Activated CD4-positive, CD25-positive, alpha-beta regulatory T cell treated with anti-CD3 and anti-CD28 coated beads, Interleukin-2, amount 50 U/mL, for 16 hours (primary cell): ENCODE measurements at places on chromosomes 13 and 19.

DNA sequence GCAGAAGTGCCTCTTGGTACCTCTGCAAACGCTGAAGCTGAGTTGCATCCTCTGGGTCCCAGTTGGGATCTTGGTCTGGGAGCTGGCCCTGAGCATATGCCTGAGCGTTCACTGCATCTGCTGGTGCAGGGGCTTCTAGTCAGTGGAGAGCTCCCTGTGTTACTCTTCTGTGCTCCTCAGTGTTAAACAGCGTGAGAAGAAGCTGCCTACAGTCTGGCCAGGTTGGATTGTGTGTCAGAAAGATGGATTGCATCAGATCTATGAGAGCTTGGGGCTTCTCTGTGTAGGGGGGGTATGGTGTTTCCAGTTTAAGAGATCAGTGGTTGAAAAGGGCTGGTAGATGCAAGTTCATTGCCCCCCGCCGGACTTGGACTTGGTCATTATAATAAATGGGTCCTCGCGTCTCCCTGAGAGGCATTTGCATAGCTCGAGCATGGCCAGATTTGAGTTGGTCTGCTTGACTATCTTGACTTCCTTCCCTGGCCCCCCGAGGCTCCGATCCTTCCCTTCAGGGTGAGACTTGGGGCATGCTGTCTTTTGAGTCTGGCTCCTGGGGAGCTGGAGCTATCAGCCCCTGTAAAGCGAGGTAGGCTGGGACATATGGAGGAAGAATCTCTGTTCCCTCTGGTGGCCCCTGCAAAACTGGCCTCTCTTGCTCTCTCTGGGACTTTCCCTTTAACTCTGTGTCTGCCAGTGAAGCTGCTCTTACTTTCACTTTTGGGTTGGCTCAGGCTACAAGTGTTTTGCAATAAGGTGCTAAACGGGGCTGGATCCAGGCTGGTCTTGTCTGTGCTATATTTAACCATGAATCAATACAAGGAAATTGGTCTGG lies 52.9 kb downstream of the OR10H4 start:
- peak; percentile 14 for DNase-seq

DNA sequence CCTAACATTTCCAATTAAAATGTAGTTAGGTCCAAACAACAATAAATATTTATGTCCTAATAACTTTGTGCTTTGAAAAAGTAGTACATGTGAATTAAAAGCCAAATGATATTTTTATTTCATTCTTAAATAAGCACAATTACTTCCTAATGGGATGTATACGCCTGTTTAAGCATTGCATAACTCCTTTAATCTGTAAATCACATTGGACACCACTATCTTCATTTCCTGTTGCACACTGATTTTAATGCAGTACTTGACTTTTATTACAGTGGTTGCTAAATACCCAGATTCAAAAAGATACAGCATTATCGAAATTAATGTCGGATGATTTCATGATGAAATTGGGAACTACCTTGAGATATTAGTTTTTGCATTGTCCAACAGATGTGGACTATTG lies 70.9 kb downstream of the TNFSF11 start:
- no peak for DNase-seq

DNA sequence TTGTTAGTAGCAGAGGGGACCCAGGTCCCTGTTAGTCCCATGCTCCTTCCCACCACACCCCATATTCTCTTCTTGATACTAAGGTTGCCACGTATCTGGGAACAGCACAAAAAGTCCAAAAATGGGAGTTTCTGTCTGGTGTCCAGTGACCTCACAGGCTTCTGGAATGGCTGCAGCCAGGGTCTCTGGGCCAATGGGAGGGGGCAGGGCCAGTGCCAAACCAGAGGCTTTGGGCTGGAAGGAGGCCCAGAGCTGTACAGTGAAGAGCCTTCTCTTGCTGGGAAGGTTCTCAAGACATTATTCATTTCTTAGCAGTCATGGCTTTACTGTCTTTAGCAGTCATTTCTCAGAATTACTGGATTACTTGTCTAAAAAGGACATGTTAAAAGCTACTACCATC lies 119.2 kb downstream of the FRY start:
- no peak for DNase-seq

DNA sequence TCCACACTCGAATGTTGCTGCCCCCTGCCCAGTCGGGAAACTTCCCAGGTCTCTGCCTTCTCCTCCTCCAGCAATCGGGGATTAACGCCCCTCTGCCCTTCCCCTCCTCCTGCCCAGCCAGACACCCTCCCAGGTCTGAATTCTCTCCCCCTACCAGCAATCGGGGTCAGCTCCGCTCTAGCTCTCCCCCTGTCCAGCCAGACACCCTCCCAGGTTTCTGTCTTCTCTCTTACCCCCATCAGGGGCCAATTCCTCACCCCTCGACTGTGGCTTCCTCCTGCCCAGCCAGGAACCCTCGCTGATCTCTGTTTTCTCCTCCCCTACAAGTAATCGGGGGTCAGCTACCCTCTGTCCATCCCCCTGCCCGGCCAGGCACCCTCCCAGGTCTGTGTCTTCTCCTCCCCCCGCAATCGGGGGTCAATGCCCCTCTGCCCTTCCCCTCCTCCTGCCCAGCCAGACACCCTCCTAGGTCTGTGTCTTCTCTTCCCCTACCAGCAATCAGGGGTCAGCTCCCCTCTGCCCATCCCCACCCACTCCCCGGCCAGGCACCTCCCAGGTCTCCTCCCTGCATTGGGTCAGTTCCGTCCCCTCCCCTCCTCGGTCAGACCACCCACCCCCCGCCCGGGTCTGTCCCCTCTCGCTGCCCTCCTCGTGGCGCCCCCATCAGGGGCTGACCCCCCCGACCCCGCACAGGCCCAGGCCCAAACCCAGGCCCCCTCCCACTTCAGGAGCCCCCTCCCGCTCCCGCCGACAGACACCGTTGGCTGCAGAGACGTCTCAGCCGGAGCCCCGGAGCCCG lies 668 bp downstream of the ZFR2 start:
- no peak for DNase-seq

- DNase-seq: no peak
Measured at GRCh38 chr13:103238441-103238840, 172.2 kb upstream of the SLC10A2 start.

DNA sequence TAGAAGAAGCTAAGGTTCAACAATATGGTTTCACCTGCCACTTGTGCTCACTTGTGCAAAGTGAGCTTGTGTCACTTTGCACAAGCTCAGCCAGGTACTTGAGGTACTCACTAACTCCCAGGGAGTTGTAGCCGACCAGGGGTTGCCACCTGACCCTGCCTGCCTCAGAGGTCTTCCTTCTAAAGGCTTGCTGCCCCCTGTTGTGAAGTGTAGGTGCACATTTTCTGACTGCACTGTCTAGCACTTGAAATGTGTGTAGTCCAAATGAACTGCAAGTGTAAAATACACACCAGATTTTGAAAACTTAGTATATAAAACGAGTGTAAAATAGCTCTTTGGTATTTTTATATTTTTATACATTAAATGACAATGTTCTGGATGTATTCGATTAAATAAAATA lies 230.8 kb downstream of the DLEU7 start:
- DNase-seq: no peak

DNA sequence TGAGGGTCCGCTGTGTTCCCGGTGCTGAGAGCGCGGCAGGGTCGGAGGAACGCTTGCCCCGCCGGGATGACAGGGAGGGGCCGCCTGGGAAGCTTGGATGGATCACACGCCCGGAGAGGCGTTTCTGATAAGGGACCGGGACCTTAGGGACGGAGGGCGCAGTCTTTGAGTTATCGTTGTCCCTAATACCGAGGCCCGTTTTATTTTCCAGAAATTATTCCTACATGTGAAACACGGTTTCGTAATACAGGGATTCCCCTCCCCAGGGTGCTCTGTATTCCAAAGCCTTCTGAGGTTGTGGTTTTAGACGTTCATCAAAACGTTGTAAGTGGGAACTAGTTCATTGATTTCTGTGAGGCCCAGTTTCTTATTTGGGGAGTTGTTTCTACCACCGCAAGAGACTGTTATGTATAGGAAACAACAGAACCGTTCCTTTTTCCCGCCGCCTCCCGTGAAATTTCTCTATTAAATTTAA lies 752 bp downstream of the PDCD5 start:
- DNase-seq: no peak

GRCh38 chr13:64311112-64311511 lies 2895.5 kb upstream of the PCDH20 start:
- DNase-seq: no peak

DNA sequence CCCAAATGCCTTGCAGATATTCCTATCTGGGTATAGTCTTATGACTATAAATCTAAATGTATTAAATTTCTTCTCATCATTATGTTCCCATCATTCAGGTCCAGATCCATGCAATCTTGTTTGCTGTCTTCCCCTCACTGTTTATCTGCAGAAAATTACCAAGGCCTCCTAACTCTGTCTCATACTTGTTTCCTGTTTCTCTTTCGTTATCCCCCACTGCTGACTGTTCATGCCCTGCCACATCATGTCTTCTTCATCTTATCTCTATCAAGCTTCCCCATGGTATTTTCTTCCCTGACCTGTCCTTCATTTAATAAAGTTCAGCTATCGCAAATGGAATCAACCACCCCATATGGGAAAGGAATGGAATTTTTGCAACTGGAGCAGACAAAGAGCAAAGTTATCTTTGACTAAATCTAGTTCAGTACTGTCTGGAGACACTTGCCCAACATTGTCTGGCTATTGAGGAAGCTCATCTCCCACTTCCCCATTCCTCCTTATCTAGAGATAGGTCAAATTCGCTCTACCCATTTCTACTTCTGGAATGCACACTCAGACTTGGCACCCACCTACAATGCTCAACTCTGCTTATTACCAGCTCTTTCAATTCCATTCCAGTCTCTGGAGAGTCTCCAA lies 1358.1 kb downstream of the EFNB2 start:
- no peak for DNase-seq

GRCh38 chr19:55091955-55092354 lies 16.3 kb downstream of the EPS8L1 start:
- no peak for DNase-seq

- no peak for DNase-seq
Measured at GRCh38 chr13:76091076-76091475, 454.9 kb downstream of the LMO7 start.

DNA sequence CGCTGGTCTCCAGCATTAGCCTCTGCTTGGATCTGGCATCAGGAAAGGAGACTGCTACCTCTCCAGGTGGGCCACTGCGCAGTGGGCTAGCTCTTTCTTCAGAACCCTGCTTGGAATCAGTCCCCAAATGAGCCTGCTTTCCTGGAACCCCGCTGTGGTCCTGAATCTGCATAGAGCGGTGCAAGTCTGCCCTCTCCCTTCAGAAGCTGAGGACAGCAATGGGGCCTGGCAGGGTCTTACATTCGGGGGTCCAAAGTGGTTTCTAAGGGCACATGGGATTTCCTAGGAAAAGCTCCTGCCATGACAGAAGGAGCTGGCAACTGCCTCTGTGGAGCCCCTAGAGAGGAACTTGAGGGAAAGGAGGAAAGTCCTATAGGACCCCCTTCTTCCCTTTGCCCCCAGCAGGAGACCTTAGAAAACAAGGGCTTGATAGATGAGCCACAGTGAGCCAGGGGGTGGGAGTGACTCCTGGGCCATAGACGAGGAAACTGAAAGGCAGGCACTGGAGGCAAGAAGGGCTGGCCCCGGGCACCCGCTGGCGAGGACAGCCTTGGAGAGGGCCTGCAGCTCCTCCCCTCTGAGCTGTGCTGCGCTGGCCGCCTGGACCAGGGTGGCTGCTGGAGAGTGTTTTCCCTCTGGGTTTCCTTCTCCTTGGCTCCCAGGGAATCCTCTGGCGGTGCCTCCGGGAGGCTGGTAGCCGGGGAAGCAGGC lies 1.4 kb upstream of the VSTM2B start:
- no peak for DNase-seq

GRCh38 chr19:29001141-29001581 lies 211.8 kb downstream of the UQCRFS1 start:
- DNase-seq: no peak

DNA sequence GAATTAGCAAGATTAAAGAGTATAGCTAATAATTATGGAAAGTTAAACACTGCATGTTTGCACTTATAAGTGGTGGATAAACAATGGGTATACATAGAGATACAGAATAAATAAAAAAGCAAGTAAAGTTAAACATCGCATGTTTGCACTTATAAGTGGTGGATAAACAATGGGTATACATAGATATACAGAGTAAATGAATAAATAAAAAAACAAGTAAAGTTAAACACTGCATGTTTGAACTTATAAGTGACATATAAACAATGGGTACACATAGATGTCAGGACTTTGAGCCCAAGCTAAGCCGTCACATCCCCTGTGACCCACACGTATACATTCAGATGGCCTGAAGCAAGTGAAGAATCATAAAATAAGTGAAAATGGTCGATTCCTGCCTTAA lies 1533.3 kb upstream of the SPRY2 start:
- no peak for DNase-seq

DNA sequence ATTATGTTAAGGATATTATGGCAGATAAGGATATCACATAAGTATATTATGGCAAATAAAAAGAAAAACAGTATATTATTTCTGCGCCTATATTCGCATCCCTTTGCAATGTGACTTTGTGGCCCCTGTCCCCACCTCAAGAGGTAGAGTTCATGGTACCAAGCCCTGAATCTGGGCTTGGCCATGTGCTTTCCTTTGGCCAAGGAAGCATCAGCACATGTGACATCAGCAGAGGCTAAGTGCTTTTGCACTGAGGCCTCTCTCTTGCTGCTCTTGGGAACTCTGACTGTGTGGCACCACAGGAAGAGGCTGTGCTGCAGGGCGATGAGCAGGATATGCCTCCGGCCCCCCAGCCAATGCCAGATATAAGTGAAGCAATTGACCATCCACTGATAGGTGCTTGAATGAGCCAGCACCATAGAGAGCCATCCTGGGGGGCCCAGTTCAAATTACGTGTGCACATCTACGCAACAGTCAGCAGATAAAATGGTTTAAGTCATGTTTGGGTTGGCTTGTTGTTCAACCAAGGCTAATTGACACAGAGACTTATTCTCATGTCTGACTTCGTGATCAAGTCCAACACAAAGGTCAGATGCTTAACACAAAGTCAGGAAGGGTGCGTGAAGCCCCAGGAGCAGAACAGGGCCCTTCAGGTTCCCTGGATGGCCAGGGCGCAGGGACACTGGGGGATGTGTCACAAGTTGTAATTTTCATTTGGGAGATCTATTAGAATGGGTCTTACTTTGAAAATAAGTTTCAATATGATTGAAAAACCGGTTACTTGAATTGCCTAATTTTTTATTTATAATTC lies 173.3 kb downstream of the COL4A1 start:
- DNase-seq: no peak

DNA sequence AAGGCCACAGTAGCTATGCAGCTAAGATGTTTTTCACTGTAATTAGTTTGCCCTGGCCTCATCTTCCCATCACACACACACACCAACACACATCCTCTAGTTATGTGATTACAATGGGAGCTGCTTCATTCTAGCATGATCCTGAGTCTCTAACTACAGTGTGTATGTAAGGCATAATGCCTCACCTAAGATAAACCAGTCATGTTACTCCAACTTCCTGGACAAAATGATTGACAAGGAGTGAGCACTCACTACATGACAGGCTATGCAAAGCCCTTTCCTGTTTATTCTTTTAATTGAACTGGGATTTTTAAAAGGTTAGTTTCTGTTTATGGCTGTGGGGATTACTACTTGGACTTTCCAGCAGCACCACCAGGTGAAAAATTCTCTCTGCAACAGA lies 400.8 kb upstream of the ATXN8OS start:
- no peak for DNase-seq

DNA sequence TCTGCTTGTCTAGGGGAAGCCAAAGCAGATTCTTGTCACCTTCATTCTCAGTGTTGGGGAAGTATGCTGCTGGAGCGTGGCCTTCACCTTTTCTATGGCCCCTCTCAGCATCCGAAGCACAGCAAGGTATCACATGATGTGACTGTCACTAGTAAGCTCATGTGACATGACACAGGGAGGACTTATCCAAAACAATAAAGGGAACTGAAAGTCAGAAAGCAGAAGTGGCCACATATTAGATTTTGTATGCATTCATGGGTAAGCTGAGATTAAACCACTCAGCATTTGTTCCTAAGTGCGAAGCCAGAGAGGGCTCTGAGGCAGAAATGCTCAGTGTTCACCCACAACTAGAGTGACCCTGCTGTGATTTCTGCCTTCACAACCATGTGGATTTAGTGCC lies 72.8 kb upstream of the PCDH8 start:
- DNase-seq: no peak
